Ureter (tissue), 1 donor: ENCODE measurements at places on chromosomes 4 and X. TPM values are rescaled to one million over a fixed set of nuclear protein-coding genes. Genes with fewer than 3 reads are reported as not detected.

Gene TCEAL9
- total RNA-seq, result 52.1 TPM

Gene CENPVL2
- not detected for total RNA-seq

Gene EFHC2
- 2.3 TPM for total RNA-seq

Gene RHOH
- total RNA-seq, result 7.7 TPM

Gene SAGE1
- total RNA-seq, result not detected

Gene ZNF518B
- total RNA-seq, result 25.0 TPM

Gene AMOT
- total RNA-seq, result 27.5 TPM

Gene P2RY10
- 0.39 TPM for total RNA-seq

Gene MAGEB17
- not detected for total RNA-seq

Gene EXOC1L
- total RNA-seq, result not detected

Gene GPR119
- total RNA-seq, result not detected

Gene TMEM156
- total RNA-seq, result 0.99 TPM

Gene ADH7
- total RNA-seq, result not detected
